SK-N-SH treated with all-trans-retinoic acid at 6 μM for 48 hours (cell line): ENCODE measurements at places on chromosomes 7 and 10.

DNA sequence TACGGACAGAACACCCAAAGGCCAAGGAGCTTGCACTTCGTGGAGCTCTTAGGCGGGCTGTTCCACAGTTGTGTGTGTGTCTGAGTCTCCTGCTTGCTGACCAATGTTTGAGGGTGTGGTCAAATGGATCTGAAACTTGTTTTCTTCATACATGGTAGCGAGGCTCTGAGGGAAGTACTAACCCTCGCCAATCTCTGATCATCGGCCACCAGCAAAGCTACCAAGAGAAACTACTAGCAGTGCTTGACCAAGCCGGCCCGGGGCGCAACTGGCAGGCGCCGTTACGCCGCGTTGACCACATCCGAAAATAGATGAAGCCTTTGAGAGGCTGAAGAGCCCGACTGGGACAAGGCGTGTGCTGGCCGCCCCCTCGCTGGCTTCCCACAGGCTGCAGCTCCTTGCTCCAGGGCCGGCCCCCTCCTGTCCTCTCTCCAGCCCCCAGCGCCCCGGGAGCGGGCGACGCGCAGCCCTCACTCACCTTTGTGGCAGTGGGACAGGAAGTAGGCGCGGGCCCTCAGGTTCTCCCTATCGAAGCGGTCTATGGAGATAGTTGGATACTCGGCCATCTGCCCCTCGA is 384 bp downstream of the DCLRE1C start:
- peak; percentile 67 for ATAC-seq

DNA sequence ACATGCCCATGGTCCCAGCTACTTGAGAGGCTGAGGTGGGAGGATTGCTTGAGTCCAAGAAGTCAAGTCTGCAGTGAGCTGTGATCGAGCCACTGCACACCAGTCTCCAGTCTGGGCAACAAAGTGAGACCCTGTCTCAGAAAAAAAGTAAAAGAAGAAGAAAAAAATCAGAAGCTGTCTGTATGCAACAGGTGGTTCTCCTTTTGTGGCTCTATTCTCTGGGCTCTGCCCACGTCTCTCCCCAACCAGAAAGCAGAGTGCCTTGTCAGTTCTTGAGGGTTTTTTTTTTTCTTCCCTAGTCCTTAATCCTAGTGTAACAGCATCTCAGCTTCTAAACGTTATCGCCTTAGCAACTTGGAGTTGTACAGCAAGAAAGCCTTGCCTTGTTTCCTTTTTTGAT is 89.5 kb downstream of the PRKCQ start:
- no peak for ATAC-seq

DNA sequence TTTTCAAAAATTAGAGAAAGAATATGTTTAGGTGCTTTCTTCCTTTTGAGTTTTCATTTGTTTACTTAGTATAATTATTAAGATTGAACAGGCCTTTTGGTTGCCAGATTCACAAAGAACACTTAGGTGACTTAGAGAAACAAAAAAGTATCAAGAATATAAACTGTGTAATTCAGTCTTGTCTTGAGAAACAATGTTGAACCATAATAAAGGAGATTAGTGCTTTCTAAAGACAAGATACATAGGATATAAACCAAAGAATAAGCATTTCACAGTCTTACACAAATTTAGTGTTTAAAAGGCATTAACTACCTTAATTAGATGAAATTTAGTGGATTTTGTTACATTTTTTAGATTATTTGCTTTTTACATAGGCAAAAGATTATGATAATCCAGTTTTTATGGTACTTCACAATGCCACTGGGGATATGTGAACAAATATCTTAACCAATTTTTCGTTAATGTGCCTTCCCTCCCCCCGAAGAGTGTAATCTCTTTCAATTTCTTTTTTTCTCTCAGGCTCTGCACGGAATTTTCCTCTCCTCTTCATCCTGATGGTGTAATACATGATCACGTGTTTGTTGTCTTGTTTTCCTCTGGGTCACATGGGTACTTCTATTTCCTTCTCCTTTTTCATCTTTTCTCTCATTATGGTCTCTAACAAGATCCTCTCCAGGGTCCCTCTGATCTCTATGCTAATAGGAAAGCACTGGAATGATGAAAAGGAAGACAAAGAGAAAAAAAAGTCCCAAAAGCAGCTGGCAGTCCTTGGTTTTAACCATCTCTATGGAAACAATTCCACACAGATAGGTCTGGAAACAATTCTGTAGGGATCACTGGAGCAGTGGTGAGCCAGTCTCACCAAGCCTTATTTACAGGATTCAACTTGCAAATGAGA is 3.7 kb upstream of the HNRNPH3 start:
- peak; percentile 36 for ATAC-seq

GRCh38 chr10:10431422-10432066 is 586.1 kb upstream of the CELF2 start:
- ATAC-seq = no peak

DNA sequence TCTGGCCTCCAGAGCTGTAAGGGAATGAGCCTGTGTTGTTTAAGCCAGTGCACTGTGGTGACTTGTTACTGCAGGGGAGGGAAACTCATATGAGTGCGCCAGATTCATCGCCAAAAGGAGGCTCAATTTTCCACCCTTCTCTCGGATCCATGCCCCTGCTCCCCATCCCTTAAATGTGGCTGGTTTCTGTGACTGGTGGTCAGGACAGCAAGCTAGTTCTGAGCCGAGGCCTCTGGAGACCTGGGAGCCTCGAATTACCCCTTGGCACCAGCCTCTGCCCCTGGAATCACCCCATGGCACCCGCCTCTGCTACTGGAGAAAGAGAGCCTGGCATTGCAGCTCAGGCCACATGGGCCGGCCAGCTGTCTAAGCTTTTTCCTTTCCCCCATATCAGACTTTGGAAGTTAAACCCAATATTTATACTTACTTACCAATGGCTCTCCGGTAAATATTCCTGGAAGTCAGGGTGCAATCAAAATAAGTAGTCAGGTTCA is 39.9 kb upstream of the RBM33 start:
- no peak for ATAC-seq

DNA sequence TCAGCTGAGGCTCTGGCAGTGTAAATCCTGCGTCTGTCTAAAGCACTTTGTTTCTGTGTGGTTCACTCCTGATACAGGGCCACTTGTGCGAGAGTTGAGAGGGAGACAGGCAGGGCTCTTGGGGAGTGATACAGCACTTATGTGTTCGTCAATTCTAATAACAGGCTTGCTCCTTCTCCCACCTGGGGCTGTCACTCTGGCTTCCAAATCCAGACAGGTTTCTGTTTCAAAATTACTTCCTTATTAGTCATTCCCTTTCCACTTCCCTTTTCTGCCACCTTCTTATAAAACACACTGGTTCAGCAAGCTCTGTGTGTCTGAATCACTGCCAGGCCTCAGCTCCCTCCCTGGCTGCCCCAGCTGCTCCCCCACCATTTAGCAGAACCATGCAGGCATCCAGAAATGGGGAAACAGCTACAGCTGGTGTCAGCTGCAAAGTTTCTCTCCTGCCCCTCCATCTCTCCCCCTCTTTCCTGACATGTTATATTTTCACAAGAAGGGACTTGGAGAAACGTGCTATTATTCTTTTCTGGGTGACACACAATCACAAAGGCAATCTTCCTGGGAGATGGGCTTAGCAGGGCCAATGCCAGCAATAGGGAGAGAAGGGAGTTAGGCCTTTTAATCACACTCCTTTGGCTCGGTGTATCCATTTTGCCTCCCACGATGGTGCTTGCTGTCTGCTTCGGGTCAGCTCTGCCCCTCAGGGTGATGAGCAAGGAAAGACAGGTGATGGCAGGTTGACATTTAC is 58.4 kb upstream of the ZNRF2 start:
- peak; percentile 78 for ATAC-seq

DNA sequence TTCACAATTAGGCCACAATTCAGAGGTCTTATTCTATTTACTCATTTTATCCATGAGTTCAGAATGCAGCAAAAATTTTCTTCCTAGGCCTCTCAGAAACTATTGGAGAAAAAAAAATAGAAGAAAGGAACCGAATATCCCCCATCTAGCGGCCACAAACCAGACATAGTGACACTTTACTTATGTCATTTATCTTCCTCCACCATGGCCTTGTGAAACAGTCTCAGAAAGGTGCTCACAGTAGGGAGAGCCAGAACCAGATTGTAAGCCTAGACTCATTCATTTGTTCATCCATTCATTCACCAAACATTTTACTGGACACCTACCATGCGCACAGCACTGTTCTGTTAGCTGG is 16.0 kb downstream of the CREB3L2 start:
- ATAC-seq = no peak

- no peak for ATAC-seq
Measured at GRCh38 chr10:17041626-17042520, 87.7 kb downstream of the CUBN start.

DNA sequence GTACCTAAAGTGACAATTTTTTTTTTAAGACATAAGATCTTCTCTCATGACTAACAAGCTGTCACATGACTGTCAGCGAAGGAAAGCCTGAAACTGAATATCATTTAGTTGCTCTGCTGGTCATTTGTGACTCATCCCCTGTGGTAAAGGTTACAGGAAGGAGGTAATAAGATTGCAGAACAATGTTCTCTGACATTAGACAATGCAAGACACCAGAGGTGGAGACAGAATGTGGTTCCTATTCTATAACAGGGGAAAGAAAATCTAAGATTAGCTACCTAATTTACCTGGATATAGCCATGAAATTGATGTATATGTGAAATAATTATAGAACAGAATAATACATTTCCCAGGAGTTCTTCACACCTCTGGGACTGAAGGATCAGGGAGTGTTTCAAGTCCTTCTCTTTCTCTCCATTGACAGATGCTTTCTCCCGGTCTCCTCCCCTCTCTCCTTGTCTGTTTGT is 47.7 kb downstream of the LRGUK start:
- ATAC-seq = peak; percentile 95

GRCh38 chr10:124917428-124918190 is 24.3 kb upstream of the ZRANB1 start:
- peak; percentile 45 for ATAC-seq

- ATAC-seq = no peak
Measured at GRCh38 chr10:62024026-62024701, 122.7 kb downstream of the ARID5B start.

GRCh38 chr7:134905375-134905774 is 80.9 kb upstream of the AGBL3 start:
- ATAC-seq = peak; percentile 53

DNA sequence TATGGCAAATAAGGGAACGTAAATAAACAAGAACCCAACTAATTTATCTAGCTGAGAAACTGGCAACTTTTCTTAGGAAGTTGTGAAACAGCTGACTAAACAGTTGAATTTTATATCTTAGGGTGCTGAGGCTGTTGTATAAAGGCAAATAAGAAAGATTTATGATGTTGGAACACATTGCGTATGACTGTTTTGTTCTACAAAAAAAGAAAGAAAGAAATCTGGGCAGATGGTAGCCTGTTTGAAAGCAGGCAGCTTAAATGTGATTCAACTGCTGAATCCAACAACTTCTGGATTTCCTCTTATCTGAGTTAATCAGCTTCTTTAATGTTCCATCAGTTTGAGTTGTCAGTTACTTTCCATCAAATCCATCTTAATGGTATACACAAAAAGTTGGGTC is 214.5 kb downstream of the SNX13 start:
- no peak for ATAC-seq

DNA sequence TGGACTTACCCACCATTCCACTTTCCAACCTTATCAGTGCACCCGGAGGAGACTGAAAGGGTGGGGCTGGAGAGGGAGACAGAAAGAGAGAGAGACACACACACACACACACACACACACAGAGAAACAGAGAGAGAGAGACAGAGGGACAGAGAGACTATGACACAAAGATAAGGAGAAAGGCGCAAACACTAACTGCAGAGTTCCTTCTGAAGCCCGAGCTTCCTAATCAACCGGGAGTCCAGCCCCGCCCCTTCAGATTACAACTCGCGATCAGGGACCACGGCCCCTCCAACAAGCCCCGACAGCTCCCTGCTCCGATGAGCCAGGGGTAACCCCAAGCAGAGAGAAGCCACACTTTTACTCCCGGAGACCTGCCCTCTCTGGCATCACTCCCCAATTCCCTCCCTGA is 499 bp downstream of the GAL3ST4 start:
- ATAC-seq = peak; percentile 56

DNA sequence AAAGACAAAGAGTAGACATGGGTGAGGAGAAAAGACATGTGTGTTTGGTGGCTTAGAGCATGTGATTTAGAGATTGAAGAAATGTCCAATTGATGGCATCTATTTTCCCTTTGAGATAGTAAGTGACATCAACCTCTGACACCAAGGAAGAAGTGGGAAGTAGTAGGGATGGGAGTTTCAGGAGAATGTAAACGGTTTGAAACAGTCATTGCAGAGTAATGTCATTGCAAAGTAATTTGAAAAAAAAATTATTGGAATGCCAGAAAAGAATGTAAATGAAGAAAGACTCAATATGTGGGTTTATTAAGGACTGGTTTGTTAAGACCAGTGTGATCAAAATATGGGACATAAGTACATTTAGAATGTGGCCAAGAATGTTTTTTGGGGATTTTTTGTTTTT is 26.6 kb downstream of the GNG11 start:
- ATAC-seq = peak; percentile 28; the same call in 2 of the 3 replicates

- ATAC-seq = peak; percentile 13
Measured at GRCh38 chr7:66558201-66558641, 70.5 kb upstream of the KCTD7 start.

- ATAC-seq = no peak
Measured at GRCh38 chr7:30472784-30473775, 5.5 kb downstream of the NOD1 start.

DNA sequence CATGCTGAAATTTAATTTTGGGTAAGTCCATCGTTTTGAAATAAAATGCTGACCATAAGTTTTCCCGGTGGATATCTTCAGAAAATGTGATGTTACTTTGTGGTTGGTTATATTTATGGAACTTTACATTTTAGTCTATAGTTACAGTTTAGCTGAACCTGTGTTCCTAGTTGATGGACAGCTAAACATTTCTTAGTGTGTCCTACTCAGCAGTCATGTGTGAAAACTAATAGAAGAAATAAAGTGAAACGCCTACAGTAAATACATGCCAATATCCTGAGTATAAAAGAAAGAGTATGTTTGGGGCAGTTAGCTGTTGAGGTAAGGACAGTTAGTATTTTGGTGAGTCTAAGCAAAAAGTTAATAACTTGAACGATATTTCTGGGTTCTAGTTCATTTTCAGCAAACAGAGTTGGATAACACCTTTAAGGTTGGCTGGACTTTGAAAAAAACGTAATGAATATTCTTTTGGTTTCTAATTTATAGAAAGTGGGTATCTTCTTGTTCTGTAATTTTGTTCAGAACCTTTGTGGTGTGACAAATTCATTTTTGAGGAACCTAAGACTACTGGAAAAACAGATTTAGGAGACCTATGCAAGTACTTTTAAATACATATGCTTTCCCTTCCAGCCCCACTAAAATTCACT is 28.7 kb downstream of the LCOR start:
- no peak for ATAC-seq

- ATAC-seq = no peak
Measured at GRCh38 chr10:15735763-15736162, 16.0 kb upstream of the ITGA8 start.

DNA sequence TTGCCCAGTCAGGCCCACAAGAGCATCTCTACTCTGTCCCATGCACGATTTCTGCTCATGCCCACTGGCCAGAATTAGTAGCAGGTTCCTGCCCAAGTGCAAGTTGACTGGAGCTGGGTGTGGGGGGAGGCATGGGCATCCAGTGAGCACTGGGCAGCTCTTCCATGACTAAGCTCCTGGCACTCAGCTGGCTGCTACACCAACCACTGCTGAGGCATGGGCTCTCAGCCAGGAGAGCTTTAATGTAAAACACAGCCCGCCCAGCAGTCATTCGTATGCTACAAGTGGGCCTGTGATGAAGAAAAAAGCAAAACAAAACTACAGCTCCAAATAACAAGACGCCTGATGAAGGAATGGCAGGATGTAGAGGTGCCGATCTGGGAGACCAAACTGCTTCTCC is 335.4 kb upstream of the PFKP start:
- ATAC-seq = no peak
